ENCODE measurements at places on chromosomes 3 and 15.

DNA sequence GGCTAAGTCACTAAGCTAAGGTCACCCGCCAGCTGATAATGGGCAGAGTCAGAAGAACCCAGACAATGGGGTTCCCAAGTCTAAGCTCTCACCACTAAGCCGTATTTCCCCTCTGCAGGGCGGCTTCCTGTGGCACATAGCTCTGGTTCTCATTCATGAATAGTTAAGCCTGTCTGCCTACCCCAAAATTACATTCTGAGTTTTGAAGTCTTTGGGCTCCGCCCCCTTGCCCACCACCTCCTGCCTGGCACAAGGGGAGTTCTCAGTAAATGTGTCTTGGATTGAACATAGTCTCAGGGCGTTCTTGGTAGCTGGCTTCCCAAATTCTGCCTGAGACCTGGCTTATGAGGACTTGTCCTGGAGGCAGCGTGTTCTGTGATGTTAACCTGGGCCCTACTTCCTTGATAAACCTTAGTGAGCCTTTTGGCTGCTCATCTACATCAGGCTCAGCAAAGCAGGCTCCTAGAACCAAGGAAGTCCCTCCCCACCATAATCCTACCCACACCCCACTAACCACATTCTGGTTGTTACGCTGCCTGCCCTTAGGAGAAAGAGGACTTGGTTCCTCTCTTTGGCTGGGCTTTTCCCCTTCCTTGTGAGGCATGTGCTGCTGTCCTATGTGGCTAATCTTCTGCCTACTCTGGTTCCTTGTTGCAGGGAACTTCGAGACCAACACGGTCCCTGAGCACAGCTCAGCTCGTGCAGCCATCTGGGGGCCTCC lies 54.9 kb downstream of the STARD5 start:
- DNase-seq = no peak

DNA sequence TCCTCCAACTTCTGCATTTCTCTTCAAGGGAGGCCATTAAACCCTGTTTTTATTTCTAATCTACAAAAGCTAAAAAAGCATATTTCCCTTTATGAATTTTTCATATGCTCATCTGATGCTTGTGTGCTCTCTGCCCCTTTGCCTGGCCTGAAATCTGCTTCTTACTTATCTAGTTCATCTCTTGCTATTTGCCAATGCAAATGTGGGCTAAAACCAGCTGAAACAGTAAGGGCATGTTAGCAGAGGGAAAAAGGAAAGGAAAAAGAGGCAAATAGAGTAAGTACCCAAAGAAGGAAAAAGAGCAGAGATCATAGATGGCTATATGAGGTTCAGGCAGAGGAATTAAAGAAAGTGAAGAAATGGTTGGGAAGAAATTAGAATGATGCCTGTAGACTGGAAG lies 185.2 kb downstream of the CNTN4 start:
- no peak for DNase-seq

- no peak for DNase-seq
These were observed 41.4 kb downstream of the FSIP1 start for GRCh38 chr15:39741258-39741657.

DNA sequence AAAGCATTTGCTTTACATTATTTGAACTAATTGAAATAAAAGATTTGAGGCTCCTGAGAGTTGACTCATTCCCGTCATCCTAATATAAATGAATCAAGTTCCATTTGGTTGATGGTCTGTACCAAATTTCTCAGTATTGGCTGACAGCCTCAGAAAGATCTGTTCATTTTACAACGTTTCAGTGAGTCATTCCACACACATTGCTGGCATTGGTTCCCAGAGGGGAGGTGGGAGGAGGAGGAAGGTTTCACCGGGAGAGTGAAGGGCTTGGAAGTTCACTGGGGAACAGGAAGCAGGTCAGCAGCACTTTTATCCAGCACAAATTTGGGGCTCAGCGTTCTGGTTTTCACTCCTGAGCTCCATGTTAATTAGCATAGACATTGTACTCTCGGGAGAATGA lies 176.7 kb upstream of the CADPS start:
- no peak for DNase-seq

- no peak for DNase-seq
These were observed 1.5 kb upstream of the P2RY12 start for GRCh38 chr3:151386056-151386455.

DNA sequence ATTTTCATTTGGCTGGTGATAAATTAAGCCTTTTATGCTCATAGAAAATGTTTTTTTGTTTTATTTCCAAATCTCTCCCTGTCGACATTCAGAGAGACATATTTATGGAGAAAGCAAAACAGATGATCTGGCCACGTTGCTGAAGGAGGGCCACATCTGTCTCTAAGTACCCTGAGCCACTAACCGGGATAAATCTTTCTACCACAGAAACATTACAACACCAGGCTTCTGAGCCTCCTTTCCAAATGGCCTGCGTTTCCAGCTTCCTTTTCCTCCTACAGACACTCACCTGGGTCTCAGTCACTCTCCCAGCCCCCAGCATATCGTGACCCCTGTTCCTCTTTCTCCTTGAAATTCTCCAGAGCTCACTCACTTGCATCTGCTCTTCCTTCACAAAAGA lies 161.0 kb downstream of the ARRDC4 start:
- DNase-seq = no peak

- DNase-seq = no peak
These were observed 30.4 kb downstream of the CCDC13 start for GRCh38 chr3:42742688-42743087.

DNA sequence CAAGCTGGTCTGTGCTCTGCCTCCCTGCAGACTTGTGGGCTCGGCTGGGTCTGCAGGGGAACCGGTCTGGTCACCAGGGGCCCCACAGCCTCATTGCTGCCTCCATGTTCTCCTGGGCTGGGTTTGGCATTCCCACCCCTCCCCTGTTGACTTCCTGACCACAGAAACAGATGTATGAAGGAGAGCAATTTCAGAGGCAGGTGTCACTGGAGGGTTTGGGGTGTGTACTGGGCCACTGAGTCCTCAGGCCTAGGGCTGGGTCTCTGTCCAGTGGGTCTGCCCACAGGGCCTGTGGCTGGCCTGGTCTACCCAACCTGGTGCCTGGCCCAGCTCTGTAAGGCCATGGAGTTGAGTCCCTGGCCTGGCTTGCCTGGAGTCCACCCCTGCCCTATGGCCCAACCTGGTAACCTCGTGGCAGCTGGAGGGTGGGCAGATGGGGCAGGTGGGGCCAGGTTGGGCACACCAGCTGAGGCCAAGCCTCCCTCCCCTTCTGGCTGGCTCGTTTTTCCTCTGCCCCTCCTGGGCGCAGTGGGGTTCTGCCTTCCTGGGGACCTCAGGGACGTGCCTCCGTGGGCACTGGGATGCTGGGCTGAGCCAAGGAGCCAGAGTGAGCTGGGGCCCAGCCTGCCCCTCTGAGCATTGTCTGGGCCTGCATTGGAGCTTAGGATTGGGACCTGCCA lies 20.8 kb downstream of the PLXNA1 start:
- no peak for DNase-seq

- DNase-seq = no peak
These were observed 1469.4 kb upstream of the GBE1 start for GRCh38 chr3:83230841-83231240.

GRCh38 chr15:30038667-30039523 lies 43.9 kb upstream of the GOLGA8J start:
- DNase-seq = no peak

Measured in esophagus squamous epithelium (tissue), 5 donors.